ENCODE measurements at places on chromosomes 1 and 21. TPM values are rescaled to one million over a fixed set of nuclear protein-coding genes. Genes with fewer than 3 reads are reported as not detected.

The BCAR3 gene
- 25.4 TPM for total RNA-seq

DNA sequence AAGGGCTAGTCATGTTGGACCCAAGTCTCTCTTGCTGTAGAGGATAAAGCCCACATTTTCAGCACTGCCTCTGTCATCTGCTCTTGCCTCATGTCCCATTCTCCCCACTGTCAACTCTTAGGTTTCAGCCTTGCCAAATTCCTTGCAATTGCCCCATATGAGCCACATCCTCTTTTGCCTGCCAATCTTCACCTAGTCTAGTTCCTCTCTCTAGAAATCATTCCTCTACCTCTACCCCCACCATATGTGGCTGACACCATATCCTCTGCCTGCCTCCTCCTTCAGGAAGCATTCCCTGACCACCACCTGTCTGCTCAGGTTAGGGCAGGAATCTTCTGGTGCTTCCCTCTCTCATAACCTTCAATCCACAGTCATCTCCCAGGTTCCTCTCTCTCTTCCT is 38.2 kb downstream of the SLC9A1 start:
- no peak overlapping the region for H3K4me3 ChIP-seq
- H3K27me3 ChIP-seq = no peaks in the 10 kb centered on the region
- H3K27ac ChIP-seq = peak overlapping the region; percentile 16

GRCh38 chr1:109091078-109091838 is 694 bp downstream of the TMEM167B start:
- H3K36me3 ChIP-seq = no peaks in the 10 kb centered on the region
- peak overlapping the region; percentile 98 for H3K27ac ChIP-seq
- peaks cover 16% of the 10 kb centered on the region for H3K4me1 ChIP-seq
- no peaks in the 10 kb centered on the region for H3K27me3 ChIP-seq
- DNase-seq = peak; percentile 22
- peak overlapping the region; percentile 96 for H3K4me3 ChIP-seq

DNA sequence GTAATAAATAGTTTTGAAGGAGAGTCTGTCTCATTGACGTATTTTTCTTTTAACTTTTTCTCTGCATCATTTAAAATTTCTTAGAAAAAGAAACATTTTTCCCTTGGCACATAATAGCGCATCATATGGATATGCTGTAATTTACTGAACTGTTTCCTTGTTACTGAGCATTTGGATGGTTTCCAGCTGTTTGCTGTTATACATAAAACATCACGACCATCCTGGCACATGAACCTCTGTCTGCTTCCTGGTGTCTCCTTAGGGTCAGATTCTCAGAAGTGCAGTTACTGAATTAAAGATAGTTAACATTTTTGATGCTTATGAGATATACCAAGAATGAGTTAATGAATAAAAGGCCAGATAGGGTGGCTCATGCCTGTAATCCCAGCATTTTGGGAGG is 67.2 kb downstream of the BACE2 start:
- no peaks in the 10 kb centered on the region for H3K36me3 ChIP-seq
- no peak overlapping the region for H3K4me3 ChIP-seq
- H3K27me3 ChIP-seq = no peaks in the 10 kb centered on the region

DNA sequence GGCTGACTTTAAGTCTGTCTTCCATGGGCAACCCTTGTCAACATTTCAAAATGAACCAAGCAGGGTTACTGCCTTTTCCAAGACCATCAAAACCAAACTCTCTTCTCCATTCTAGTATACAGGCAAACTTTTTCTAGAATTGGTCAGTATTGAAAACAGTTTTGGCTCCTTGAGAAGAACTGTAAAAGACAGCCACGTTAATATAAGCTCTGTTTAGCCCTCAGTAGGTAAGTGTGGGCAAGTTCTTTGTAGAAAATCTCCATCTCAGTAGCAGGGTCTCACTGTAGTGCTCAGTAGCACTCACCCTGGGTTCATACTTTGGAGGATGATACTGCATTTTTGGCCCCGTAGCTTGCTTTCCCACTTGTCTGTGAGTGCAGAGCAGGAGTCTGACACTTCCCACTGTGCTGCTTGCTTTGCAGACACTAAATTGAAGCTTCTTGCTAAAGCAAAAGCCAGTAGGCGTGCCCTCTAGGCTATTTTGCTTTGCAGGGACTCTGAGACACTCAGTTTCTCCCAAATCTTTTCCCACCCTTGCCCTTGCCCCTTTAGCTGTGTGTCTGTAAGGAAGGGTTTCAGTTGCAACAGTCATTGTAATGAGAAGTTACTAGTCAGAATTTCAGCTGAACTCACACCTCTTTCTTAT is 34.3 kb upstream of the CACYBP start:
- H3K27me3 ChIP-seq = no peaks in the 10 kb centered on the region
- no peaks in the 10 kb centered on the region for H3K36me3 ChIP-seq
- no peak for DNase-seq
- peaks cover 5% of the 10 kb centered on the region for H3K4me1 ChIP-seq
- no peak overlapping the region for H3K27ac ChIP-seq
- no peak overlapping the region for H3K4me3 ChIP-seq

The S100A7A gene
- total RNA-seq = not detected

The DENND2C gene
- 2.5 TPM for total RNA-seq

DNA sequence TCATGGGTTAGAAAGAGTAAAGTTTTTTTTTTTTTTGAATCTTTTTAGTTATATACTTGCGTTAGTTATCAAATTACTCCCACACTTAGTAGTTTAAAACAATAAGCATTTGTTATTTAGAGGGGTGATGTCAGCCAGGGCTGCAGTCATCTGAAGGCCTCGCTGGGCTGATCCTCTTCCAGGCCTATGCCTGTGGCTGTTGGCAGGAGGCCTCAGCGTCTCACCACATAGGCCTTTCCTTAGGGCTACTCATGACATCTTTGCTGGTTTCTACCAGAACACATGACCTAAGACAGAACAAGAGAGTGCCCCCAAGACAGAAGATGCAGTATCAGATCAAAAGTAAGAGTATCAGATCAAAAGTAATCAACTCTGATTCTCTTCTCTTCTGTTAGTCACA is 167.4 kb downstream of the HHAT start:
- no peak overlapping the region for H3K27ac ChIP-seq
- no peaks in the 10 kb centered on the region for H3K4me1 ChIP-seq
- H3K4me3 ChIP-seq = no peak overlapping the region
- H3K36me3 ChIP-seq = no peaks in the 10 kb centered on the region
